Sigmoid colon (tissue), 7 donors: ENCODE measurements at places on chromosomes 4 and X. TPM values are rescaled to one million over a fixed set of nuclear protein-coding genes. Genes with fewer than 3 reads are reported as not detected.

- H3K36me3 ChIP-seq: peaks cover 12% of the 10 kb centered on the region
- H3K27ac ChIP-seq: no peak overlapping the region
- H3K4me3 ChIP-seq: no peak overlapping the region
- H3K4me1 ChIP-seq: no peaks in the 10 kb centered on the region
- DNase-seq: no peak
- no peaks in the 10 kb centered on the region for H3K27me3 ChIP-seq
Observed at GRCh38 chr4:2871911-2872310, 28.3 kb downstream of the ADD1 start.

- no peaks in the 10 kb centered on the region for H3K4me1 ChIP-seq
- H3K27ac ChIP-seq: no peak overlapping the region
- no peaks in the 10 kb centered on the region for H3K27me3 ChIP-seq
- H3K36me3 ChIP-seq: no peaks in the 10 kb centered on the region
- no peak overlapping the region for H3K4me3 ChIP-seq
- DNase-seq: no peak
Observed at GRCh38 chr4:93184053-93184452, 644.5 kb upstream of the ATOH1 start.

DNA sequence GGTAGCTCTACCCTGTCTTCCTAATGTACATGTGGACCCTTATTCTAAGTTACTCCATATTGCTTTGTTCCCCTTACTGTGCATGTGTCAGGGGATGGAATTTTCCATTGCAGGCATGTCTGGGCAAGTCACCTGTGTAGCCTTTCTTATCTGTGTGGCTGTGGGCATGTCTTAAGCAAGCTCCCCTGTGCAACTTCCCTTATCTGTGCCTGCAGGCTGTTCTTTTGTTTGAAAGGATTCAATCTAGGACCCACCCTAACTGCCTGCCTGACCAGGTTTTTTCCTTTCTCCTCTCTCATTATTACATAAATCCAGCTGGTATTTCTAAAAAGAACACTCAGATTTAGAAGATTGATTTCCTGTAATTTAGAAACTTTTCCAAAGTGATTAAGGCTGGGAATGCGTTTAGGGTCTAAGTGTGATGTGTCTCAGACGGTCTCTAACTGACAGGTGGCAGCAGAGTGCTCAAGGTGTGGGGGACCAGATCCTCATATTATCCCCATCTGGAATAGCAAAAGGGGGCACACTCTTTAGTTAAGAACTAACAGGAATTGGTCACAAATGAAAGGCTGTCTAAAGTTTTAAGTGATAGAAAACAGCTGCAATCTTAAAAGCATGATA, 198.9 kb upstream of the PPP1R2C start:
- H3K27ac ChIP-seq: no peak overlapping the region
- H3K36me3 ChIP-seq: no peaks in the 10 kb centered on the region
- H3K4me3 ChIP-seq: no peak overlapping the region
- H3K27me3 ChIP-seq: no peaks in the 10 kb centered on the region

- no peak overlapping the region for H3K4me3 ChIP-seq
- no peaks in the 10 kb centered on the region for H3K4me1 ChIP-seq
- no peaks in the 10 kb centered on the region for H3K36me3 ChIP-seq
- H3K27me3 ChIP-seq: no peaks in the 10 kb centered on the region
Observed at GRCh38 chr4:104025251-104025650, 305.5 kb upstream of the TACR3 start.

- no peak overlapping the region for H3K4me3 ChIP-seq
- no peaks in the 10 kb centered on the region for H3K4me1 ChIP-seq
- H3K36me3 ChIP-seq: no peaks in the 10 kb centered on the region
- DNase-seq: no peak
Observed at GRCh38 chrX:68588602-68589371, 58.7 kb upstream of the STARD8 start.

GRCh38 chrX:110316351-110317060, 1.4 kb downstream of the AMMECR1 start:
- no peaks in the 10 kb centered on the region for H3K36me3 ChIP-seq
- H3K27ac ChIP-seq: no peak overlapping the region
- no peak for DNase-seq

DNA sequence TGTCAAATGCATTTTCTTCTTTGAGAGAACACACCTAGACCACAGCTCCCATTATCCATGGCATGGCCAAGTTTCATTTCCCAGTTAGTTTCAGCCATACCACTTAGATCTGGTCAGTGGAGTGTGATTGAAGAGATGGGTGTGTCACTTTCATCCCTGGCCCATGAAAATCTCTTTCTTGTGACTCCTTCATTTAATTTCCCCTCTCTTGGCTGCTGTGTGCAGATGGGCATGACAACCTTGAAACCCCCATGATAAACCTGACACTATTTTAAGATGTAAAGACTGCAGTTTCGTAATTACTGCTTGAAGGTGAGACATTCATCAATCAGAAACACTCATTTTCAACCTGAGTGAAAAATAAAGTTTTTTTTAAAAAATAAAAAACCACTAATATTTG, 284.9 kb downstream of the IL15 start:
- no peak for DNase-seq
- no peaks in the 10 kb centered on the region for H3K4me1 ChIP-seq
- H3K27me3 ChIP-seq: no peaks in the 10 kb centered on the region
- H3K4me3 ChIP-seq: no peak overlapping the region
- no peak overlapping the region for H3K27ac ChIP-seq

DNA sequence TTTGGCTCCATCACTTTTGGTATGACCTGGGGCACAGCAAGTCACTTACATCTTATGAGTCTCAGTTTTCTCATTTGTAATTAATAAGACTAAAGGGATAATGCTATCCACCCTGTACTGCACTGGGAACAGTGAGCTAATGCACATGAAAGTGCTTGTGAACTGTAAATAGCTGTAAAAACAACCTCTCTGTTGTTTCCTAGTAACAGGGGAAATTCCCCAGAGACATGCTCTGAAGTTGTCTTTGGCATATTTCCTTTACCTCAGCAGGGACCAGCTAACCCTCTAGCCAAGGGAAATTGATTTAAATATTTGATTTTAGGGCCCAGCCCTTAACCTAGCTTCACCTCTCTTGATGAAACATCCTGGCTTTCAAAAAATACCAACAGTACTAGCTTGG, 6.1 kb upstream of the CYSLTR1 start:
- H3K36me3 ChIP-seq: no peaks in the 10 kb centered on the region
- H3K27ac ChIP-seq: no peak overlapping the region
- H3K27me3 ChIP-seq: no peaks in the 10 kb centered on the region
- no peak for DNase-seq
- H3K4me3 ChIP-seq: no peak overlapping the region
- H3K4me1 ChIP-seq: no peaks in the 10 kb centered on the region

DNA sequence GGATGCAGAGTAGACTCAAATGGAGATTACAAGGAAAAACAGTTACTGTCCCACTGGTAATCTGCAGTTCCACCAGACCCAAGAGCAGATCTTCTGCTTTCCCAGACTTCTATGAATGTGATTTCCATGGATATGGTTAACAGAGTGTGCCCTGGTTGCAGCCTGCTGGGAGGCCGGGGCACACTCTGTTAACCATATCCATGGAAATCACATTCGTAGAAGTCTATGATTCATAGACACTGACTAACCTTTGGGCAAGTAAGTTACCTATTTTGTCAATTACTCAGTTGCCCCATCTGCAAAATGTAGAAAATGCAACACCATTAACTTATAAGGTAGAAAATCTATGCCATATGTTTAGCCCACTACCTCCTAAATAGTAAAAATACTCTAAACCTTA, 443.1 kb upstream of the PITX2 start:
- no peaks in the 10 kb centered on the region for H3K27me3 ChIP-seq
- DNase-seq: no peak
- no peaks in the 10 kb centered on the region for H3K36me3 ChIP-seq
- H3K27ac ChIP-seq: no peak overlapping the region
- H3K4me3 ChIP-seq: no peak overlapping the region
- no peaks in the 10 kb centered on the region for H3K4me1 ChIP-seq

GRCh38 chr4:138299881-138300280, 57.7 kb upstream of the SLC7A11 start:
- H3K27ac ChIP-seq: no peak overlapping the region
- no peak overlapping the region for H3K4me3 ChIP-seq
- no peaks in the 10 kb centered on the region for H3K27me3 ChIP-seq
- no peaks in the 10 kb centered on the region for H3K36me3 ChIP-seq
- no peaks in the 10 kb centered on the region for H3K4me1 ChIP-seq

DNA sequence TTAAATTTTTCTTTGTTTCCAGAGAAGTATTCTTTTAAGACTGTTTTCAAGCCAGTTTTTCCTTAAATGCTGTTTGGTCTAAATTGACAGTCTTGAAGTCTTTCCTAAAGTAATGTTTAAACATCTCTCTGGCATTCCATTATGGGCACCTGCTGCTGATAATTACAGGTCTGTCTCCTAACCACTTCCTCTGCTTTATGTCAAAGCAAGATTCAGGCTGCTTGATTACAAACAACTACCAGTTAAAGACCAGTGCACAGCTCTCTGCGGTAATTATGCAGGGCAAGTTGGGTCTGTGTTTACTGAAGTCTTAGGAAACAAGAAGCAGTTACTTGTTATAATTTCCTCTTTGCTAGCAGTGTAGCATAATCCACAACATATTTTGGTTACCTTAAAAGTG, 17.6 kb downstream of the UNC5C start:
- no peak for DNase-seq
- H3K36me3 ChIP-seq: no peaks in the 10 kb centered on the region
- no peaks in the 10 kb centered on the region for H3K27me3 ChIP-seq
- H3K27ac ChIP-seq: no peak overlapping the region

- no peaks in the 10 kb centered on the region for H3K4me1 ChIP-seq
- H3K36me3 ChIP-seq: no peaks in the 10 kb centered on the region
- H3K27ac ChIP-seq: no peak within 1 kb of the TSS
- DNase-seq: no peak
Observed at GRCh38 chr4:186265683-186266652, at the start of gene F11. F11 (plus strand) TSS chr4:186266189; CDS start chr4:186267137, 948 bp downstream.

DNA sequence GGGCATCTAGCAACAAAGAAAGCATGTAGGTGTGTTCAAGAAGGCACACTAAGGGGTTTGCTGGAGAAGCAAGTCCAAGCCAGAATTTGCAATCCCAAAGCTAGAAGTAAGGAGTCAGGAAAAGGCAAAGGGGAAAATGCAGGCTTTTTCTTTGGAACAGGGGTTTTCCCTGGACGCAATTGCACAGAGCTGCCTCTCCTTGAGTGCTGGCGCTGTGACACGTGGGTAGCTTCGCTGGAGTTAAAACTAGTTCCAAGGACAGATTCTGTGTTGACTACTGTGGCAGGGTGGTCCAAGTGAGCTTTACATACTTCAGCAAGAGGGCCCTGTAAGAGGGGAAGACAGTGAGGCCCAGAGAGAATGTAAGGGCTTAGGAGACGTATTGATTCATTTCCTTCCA, 277.1 kb downstream of the ADGRA3 start:
- no peak for DNase-seq
- no peaks in the 10 kb centered on the region for H3K27me3 ChIP-seq
- no peak overlapping the region for H3K27ac ChIP-seq
- no peak overlapping the region for H3K4me3 ChIP-seq
- H3K4me1 ChIP-seq: no peaks in the 10 kb centered on the region

DNA sequence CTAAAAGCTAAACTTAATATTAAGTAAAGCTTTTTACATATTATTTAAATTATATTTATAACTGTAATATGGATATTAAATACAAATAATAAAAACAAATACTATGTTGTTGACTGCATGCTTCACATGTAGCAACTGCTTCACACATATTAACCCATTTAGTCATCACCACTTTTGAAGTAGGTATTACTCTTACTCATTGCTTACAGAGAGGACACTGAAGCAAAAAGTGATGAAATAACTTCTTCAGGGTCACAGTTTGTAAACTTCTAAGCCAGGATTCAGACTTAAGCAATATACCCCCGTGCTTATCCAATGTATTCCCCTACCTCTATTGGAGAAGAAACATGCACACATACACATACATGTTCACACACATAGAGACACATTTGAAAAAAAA, 166.6 kb downstream of the DKK2 start:
- no peaks in the 10 kb centered on the region for H3K36me3 ChIP-seq
- no peak overlapping the region for H3K4me3 ChIP-seq

The FAM199X gene
- polyA plus RNA-seq: 17.1 TPM

The PABPC1L2A gene
- polyA plus RNA-seq: not detected

The PDCL2 gene
- polyA plus RNA-seq: not detected

The RBM46 gene
- polyA plus RNA-seq: not detected

The SMIM10 gene
- 4.5 TPM for polyA plus RNA-seq

The NWD2 gene
- 0.35 TPM for polyA plus RNA-seq
